ENCODE measurements at places on chromosomes 5 and 9.

- DNase-seq, result peak; percentile 19
Measured at GRCh38 chr9:116149844-116150243, 3.7 kb upstream of the PAPPA start.

GRCh38 chr9:134585746-134586706 lies 55.6 kb upstream of the COL5A1 start:
- no peak for DNase-seq

- no peak for DNase-seq
Measured at GRCh38 chr5:66443462-66444130, 152.6 kb upstream of the MAST4 start.

- no peak for DNase-seq
Measured at GRCh38 chr5:125587631-125588030, 835.6 kb upstream of the GRAMD2B start.

GRCh38 chr9:2638871-2639673 lies 17.5 kb downstream of the VLDLR start:
- no peak for DNase-seq

- no peak for DNase-seq
Measured at GRCh38 chr5:135221696-135222095, 177.3 kb downstream of the MACROH2A1 start.

DNA sequence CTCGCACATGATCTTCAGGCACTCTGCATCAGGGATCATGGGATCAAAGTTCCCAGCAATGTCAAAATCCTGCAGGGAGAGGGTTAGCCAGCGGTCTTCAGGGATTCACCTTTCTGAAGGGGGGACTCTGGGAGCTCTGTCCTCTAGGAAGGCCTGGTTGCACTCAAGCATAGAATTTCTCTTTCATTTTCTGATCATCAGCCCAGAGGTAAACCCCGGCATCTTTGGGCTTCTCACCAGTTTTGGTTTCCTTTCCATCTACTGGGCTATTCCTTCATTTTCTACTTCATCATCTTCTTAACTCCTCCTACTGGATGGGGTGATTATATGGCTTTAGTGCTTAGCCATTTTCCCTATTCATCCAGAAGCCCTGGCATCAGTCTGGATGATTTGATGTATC lies 4.6 kb upstream of the DND1 start:
- no peak for DNase-seq

DNA sequence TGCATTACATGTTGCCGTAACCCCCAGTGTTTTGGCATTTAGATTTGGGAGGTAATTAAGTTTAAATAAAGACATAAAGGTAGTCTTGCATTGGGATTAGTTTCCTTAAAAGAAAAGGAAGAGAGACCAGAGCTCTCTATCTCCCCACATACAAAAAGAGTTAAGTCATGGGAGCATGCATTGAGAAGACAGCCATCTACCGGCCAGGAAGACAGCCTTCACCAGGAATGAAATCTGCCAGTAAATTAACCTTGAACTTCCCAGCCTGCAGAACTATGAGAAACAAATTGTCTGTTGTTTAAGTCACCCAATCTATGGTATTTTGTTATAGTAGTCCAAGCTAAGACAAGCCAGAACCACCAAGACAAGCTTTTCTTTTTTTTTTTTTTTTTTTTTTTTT lies 567.0 kb upstream of the CDH18 start:
- DNase-seq, result no peak

DNA sequence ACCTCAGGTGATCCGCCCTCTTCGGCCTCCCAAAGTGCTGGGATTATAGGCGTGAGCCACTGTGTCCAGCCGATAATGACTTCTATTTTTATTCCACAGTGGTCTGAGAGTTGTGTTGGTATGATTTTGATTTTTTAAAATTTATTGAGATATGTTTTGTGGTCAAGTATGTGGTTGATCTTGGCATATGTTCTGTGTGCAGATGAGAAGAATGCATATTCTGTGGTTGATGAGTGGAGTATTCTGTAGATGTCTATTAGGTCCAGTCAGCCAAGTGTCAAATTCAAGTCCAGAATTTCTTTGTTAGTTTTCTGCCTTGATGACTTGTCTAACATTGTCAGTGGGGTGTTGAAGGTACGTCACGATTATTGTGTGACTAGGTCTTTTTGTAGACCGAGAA lies 338.2 kb upstream of the TARS1 start:
- DNase-seq, result no peak

GRCh38 chr9:17807613-17808282 lies 228.9 kb downstream of the SH3GL2 start:
- no peak for DNase-seq

DNA sequence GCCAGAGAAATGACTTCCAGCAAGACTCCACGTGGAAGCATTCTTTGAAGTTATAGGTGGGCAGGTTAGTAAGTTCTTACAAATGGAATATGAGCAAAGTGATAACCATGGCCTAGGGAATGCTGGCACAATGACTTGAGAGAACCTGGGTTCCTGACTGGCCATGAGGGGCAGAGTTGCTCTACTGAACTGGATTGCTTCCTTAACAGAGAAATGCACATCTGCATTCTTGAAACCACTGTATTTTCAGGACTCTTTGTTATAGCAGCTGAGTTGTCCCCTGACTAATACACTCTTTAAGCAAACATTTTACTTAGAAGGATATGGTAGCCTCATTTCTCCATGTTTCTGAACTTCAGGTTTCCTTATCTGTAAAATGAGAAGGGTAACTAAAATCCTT lies 108.3 kb upstream of the GNA14 start:
- DNase-seq, result no peak

GRCh38 chr5:80125962-80126480 lies 90.9 kb downstream of the THBS4 start:
- no peak for DNase-seq

GRCh38 chr5:120803282-120803681 lies 339.2 kb downstream of the PRR16 start:
- no peak for DNase-seq

- no peak for DNase-seq
Measured at GRCh38 chr5:131214609-131215227, 44.0 kb downstream of the LYRM7 start.

DNA sequence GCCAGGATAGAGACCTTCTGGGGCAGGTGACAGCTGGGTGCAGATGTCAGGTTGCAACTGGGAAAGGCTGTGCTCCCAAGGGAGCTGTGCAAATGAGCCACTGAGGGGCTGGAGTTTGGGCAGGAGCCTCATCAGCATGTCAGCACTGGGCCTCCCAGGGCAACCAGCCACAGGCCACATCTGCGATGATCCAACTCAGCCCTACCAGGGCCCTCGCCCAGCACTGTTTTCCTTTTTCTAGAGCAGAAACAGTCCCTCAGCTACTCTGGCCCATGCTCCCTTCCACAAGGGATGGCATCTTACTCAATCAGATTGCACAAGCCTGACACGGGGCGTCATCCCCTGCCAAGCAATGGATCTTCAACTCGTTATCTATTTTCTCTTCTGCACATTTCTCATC lies 24.8 kb downstream of the NIPAL4 start:
- no peak for DNase-seq

GRCh38 chr5:140927228-140927573 lies 1.1 kb downstream of the PCDHAC1 start:
- DNase-seq, result no peak

GRCh38 chr5:157529002-157529401 lies 46.6 kb downstream of the ADAM19 start:
- no peak for DNase-seq

GRCh38 chr9:93205045-93205768 lies 21.3 kb downstream of the WNK2 start:
- no peak for DNase-seq

GRCh38 chr5:3344671-3345070 lies 251.0 kb upstream of the IRX1 start:
- no peak for DNase-seq

DNA sequence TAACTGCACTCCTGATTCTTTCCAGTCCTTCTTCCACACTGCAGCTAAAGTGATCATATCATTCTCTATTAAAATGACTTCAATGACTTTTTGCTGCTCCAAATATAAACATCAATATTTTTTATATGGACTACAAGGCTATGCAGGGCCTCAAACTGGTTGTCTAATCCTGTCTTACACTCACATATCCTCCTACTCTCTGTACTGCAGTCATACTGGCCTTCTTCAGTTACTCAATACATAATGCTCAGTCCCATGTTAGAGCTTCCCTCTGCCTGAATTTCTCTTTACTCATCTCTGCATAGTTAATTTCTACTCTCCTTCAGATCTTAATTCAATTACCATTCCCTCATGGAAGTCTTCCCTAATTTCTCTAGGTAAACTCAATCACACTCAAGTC lies 3.4 kb downstream of the MEIKIN start:
- DNase-seq, result no peak

All from hematopoietic multipotent progenitor cell treated with erythropoietin and hydrocortisone succinate and interleukin-3 and kit ligand, for 17 days (in vitro differentiated cells).